DMS53 (cell line): ENCODE measurements at places on chromosomes 12 and 14.

DNA sequence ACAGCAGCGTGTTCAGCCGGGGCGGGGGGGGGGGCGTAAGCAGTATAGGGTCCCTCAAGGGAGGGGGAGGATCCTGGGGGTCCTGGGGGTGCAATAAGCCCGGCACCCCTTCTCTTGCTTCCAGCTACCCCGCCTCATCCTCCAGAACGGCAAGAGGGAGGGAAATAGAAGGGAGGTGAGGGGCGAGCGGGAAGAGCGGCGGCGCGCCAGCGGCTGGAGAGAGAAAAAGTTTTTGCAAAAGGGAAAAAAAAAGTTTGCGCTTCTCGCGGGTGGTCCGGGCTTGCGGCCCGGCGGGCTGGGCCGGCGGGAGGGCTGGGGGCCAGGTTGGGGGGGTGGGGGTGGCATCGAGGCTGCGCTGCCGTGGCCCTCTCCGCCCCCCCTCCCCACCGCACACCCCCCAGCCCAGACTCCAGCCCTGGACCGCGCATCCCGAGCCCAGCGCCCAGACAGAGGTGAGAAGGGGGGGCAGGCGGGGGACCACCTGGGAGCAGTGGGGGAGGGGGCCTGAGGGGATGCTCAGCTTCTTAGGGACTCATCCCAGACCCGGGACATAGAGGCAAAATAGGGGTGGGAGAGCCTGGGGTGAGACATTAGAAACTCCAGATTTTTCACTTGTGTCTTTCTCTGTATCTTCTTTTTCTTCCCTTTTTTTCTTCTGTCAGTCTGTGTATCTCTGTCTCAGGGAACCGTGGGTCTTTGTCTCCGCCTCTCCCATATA lies at the start of gene GLI1:
Gene GLI1 (plus strand): TSS at position 36 of the 718 bp plus-strand sequence. CDS start 3,907 bp downstream, outside the sequence.
- peak; percentile 56 for DNase-seq

DNA sequence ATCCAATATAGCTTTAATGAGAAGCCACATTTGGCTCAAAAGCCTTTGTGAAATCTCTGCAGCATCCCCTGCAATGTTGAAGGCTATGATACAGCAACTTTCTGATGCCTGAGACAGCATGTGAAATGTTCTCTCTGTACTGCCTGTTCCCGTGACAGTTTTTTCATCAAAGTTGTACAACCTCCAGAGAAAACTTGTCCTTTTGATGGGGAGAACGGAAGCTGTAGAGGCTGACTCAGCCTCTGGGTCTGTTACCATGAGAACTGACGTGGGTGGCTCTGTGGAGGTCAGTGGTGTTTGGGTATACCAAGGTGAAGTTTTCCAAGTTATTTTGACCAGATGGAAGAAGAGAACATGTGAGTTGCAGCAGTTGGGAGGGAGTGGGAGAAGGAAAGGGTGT lies 17.0 kb downstream of the SLC4A8 start:
- no peak for DNase-seq

- no peak for DNase-seq
Measured at GRCh38 chr12:107718606-107719005, 33.0 kb downstream of the PWP1 start.

DNA sequence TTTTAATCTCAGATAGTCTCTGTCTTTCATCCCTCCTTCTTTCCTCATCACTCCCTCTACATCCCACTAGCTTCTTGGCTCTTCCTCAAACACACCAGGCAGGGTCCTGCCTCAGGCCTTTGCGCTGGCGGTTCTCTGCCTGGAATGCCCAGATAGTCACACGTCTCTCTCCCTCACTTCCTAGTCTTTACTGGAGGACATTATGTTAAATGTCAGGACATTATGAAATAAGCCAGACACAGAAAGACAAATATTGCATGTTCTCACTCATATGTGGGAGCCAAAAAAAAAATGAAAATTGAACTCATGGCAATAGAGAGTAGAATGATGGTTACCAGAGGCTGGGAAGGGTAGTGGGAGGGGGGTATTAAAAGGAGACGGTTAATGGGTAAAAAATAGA lies 442.0 kb downstream of the MED13L start:
- no peak for DNase-seq

DNA sequence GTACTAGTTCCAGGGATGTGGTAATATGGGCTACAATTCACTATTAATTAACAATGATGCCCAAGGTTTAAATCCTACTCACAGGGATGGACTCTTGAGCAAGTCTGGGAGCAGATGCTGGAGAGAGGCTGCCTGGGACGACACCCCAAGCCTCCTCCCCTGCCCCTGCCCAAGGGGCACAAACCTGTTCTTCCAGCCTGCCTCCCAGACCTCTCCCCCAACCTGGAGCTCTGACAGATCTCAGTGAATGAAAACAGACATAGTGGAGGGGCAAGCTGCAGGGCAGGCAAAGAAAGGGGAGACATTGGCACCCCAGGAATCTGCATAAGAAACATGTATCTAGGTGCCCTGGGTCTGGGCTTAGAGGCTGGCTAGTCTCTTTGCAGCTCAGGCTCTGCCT lies 5.8 kb downstream of the KDM2B start:
- no peak for DNase-seq

DNA sequence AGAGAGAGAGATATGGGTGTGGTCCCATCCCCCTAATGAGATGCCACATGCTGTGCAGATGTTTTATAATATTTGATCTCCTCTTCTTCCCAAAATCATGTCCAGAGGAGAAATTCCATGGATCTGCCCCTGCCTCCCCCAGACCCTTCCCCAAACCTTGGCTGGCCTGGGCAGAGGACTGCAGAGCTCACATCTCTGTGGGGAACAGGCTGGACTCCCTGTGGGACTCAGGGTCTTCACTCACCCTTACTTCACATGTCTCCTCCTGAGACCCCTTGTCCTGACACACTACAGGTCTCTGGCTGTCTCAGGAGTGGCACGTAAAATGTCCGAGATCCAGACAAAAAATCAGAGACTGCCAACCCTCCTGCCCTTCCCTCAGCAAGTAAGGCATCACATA lies 76.0 kb upstream of the CAPRIN2 start:
- no peak for DNase-seq

DNA sequence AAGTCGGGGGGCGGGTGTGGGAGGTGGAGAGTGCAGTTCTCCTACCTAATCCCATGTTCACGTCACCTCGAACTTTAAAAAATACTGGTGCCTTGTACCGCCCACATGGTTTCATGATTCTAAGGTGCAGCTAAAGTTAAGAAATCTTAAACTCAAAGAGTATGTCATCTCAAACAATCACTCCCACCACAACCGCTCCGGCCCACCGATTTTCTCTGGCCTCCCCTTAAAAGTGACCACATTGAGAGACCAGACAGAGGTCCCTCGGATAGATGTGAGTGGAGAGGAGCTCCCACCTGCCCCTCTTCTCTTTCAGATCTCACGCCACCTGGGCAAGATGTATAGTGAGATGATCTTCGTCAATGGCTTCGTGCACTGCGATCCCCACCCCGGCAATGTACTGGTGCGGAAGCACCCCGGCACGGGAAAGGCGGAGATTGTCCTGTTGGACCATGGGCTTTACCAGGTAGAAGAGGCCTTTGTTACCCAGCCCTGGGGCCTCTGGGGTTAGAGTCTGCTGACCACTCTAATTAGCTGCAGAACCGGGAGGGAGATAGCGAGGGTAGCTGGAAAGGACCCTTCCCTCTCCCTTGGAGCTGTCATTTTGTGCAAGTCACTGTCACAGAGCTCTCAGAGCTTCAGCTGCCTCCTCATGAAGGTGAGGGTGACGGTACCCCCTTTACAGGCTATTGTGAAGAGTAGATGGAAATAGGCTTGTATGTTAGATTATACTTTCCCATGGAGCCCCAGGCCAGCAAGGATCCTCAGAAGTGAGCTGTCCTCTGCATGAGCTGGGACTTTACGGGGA lies 124.4 kb downstream of the ADCK1 start:
- no peak for DNase-seq

GRCh38 chr14:32602699-32603098 lies 273.6 kb downstream of the AKAP6 start:
- no peak for DNase-seq

GRCh38 chr14:68977718-68978171 lies 1.4 kb downstream of the ACTN1 start:
- peak; percentile 59 for DNase-seq
